ENCODE measurements at places on chromosomes 11 and 22.

GRCh38 chr22:49996119-49996517 lies 16.4 kb downstream of the IL17REL start:
- no peak for DNase-seq

DNA sequence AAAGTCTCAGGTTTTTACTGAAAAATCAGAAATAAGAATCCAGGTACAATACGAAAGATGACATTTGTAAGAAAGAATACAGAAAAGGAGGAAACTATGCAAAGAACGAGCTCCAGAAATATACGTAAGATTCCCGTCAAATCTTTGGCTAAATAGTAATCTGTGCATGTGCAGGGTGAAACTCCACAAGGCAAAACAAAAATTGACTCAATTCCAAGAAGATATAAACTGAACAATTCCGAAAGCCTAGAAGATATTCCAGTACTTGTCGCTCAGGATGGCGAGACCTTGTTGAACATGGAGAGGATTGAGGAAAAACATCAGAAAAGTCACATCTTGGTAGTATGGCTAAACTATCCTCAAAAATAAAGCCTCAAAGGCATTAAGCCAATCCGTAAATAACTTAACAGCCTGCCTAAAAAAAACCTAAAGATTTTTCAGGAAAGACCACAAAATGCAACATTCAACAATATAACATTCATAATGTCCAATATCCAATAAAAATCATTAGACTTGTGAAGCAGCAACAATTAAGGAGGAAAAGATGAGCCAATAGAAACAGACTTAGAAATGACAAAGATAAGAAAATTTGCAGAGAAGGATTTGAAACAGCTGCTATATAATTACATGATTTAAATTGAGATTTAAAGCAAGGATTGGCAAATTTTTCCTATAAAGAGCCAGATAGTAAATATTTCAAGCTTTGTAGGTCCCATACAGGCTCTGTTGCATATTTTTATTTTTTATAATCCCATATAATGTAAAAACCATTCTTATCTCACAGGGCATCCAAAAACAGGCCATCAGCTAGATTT lies 166.4 kb upstream of the UBASH3B start:
- DNase-seq = no peak

- DNase-seq = peak; percentile 51
These were observed 132.4 kb downstream of the SWAP70 start for GRCh38 chr11:9796266-9796665.

DNA sequence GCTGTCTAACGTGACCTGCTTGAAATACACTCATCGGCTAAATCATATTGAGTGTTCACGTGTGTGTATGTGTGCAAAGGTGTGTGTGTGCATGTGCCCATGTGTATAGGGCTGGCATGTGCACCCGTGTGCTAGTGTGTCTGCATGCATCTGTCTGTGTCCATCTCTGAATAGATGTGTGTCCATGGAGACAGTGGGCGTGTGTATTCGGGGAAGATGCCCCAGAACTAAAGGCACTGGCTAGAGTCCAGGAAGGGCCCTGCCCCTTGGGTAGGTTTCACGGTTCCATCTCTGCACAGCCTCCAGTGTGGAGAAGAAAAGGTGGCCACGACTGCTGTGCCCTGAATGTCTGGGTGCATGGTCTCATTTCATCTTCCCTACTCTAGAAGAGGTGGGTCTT lies 220.3 kb downstream of the MN1 start:
- no peak for DNase-seq

DNA sequence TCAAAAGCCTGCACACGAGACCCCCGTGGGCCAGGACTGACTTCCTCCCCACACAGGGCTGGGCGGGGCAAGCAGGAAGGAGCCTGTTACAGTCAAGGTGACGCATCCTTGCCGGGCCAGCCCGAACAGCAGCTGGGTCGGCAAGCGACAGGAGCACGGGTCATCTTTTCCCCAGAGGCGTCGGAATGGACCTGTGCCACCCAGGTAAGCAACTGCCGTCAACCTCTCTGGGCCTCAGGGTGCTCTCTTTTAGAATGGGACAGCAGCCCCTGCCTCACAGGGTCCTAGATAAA lies at the start of gene CYTH4:
CYTH4 (plus strand) TSS at position 124 of the 293 bp plus-strand sequence; CDS start at position 186, 62 bp downstream.
- DNase-seq = no peak

GRCh38 chr11:69310934-69311766 lies 17.2 kb downstream of the MYEOV start:
- no peak for DNase-seq

DNA sequence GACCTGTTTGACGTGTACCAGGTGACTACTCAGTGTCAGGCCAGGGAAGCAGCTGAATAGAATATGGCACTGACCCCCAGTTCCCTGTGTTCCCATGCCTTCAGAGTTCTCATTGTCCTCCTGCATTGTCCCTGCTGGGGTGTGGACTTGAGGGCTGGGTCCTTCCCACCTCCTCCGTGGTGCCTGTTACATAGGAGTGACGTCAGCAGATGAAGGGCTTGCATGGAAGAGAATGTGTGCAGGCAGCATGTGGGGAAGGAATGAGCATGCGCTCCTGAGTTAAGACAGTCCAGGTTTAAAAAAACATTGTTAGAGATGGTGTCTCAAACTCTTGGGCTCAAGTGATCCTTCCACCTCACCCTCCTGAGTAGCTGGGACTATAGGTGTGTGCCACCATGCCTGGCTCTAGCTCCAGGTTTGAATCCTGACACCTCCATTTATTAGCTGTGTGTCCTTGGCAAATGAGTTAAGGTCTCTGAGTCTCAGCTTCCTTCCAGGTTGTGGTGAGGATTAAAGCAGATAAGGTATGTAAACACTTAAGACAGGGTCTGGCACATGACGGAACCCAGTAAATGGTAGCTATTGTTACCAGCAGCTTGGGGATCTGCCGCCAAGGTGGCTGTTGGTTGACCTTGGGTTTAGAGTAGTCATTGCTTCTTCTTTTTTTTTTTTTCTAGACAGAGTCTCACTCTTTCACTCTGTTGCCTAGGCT lies 7.5 kb upstream of the SOX10 start:
- no peak for DNase-seq

DNA sequence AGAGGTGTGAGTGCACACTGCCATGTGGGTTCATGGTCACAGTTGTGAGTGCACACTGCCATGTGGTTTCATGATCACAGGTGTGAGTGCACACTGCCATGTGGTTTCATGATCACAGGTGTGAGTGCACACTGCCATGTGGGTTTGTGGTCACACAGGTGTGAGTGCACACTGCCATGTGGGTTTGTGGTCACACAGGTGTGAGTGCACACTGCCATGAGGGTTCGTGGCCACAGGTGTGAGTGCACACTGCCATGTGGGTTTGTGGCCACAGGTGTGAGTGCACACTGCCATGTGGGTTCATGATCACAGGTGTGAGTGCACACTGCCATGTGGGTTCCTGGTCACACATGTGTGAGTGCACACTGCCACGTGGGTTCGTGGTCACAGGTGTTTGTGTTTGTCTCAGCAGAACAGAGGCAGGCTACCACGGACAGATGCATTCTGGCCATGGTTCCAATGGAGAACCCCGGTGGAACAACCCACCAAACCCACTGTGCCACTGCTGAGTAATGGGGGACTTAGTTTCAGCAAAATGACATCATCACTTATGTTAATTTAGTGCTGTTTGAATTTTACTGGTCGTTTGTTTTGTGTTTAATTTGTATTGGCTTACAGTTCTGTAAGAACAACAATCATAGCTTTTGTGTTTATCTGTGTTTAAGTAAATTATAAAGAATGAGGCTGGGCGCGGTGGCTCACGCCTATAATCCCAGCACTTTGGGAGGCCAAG lies 57.2 kb downstream of the RPS6KA4 start:
- DNase-seq = no peak

GRCh38 chr22:26550498-26551033 lies 38.3 kb upstream of the TFIP11 start:
- peak; percentile 91 for DNase-seq

GRCh38 chr22:43895986-43896645 lies 4.3 kb upstream of the PNPLA5 start:
- no peak for DNase-seq

DNA sequence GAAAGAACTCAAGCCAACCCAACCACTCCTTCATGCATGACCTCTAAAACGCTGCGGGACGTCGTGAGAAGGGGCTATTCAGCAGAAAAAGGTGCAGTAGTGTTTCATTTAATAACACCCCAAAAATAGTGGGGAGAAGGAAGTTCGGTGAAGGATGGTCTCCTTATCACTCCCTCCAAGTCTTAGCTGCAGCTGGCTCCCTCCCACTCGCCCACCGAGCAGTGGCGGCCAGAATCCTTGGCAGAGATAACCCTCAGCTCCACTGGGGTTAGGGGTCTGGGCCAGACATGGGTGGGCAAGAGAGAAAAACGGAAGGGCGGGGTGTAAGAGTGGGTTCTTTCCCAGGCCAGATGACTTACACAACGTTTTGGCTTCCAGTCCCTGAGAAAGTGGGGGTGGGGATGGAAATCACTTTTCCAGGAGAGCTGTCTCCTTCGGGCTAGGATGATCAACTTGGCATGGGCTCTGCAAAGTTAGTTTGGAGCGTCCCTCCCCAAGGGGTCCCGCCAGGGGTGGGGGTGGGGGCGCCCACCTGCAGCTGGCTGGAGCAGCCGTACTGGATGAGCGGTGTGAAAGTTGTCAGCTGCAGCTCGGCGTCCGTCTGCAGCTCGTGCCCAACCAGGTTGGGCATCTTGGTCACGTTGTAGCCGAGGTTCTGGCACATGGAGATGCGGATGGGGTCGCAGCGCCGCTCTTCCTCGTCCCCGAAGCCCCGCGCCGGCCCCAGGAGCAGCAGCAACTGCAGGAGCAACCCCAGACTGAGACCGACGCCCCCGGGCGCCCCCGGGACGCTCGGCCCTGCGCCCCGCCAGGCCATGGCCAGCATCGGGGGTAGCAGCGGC lies 705 bp downstream of the FZD4 start:
- DNase-seq = no peak

GRCh38 chr11:116791002-116791812 lies 472 bp downstream of the APOA5 start:
- peak; percentile 63 for DNase-seq

GRCh38 chr11:126391286-126391954 lies 35.9 kb downstream of the ST3GAL4 start:
- DNase-seq = no peak

- DNase-seq = peak; percentile 91
These were observed 85.5 kb downstream of the ETS1 start for GRCh38 chr11:128501632-128502549.

All from fibroblast of upper back skin (primary cell).